Activated naive CD8-positive, alpha-beta T cell treated with anti-CD3 and anti-CD28 coated beads, Interleukin-2, amount 10 ng/mL, durations not matched to agents 7 days and 5 days (primary cell): ENCODE measurements at places on chromosomes 4 and X.
A peak's percentile ranks its signal among the peaks of the same experiment; 100 is the strongest.

- no peak overlapping the region for H3K27ac ChIP-seq
- H3K27me3 ChIP-seq = peaks cover 4% of the 10 kb centered on the region
- H3K36me3 ChIP-seq = no peaks in the 10 kb centered on the region
- peaks cover 11% of the 10 kb centered on the region for H3K4me1 ChIP-seq
- no peak overlapping the region for H3K4me3 ChIP-seq
- DNase-seq = no peak
These were observed 78.1 kb downstream of the NDST3 start for GRCh38 chr4:118112117-118113046.

GRCh38 chrX:82127228-82128123 is 925.6 kb downstream of the SH3BGRL start:
- H3K4me3 ChIP-seq = peak overlapping the region; percentile 25
- no peaks in the 10 kb centered on the region for H3K27me3 ChIP-seq
- H3K36me3 ChIP-seq = no peaks in the 10 kb centered on the region
- DNase-seq = no peak
- peak overlapping the region; percentile 12 for H3K27ac ChIP-seq

GRCh38 chr4:183903021-183903760 is 1.9 kb upstream of the STOX2 start:
- peaks cover 57% of the 10 kb centered on the region for H3K27me3 ChIP-seq
- no peak overlapping the region for H3K4me3 ChIP-seq
- H3K36me3 ChIP-seq = no peaks in the 10 kb centered on the region
- H3K27ac ChIP-seq = no peak overlapping the region

- no peak for DNase-seq
- no peaks in the 10 kb centered on the region for H3K36me3 ChIP-seq
- H3K27ac ChIP-seq = no peak overlapping the region
- H3K4me1 ChIP-seq = peaks cover 3% of the 10 kb centered on the region
- peaks cover 10% of the 10 kb centered on the region for H3K27me3 ChIP-seq
These were observed 22.2 kb downstream of the CLCN4 start for GRCh38 chrX:10178866-10179463.

- H3K27me3 ChIP-seq = no peaks in the 10 kb centered on the region
- DNase-seq = no peak
- no peak overlapping the region for H3K4me3 ChIP-seq
These were observed 12.4 kb downstream of the VAMP7 start for GRCh38 chrX:155893521-155893920.

DNA sequence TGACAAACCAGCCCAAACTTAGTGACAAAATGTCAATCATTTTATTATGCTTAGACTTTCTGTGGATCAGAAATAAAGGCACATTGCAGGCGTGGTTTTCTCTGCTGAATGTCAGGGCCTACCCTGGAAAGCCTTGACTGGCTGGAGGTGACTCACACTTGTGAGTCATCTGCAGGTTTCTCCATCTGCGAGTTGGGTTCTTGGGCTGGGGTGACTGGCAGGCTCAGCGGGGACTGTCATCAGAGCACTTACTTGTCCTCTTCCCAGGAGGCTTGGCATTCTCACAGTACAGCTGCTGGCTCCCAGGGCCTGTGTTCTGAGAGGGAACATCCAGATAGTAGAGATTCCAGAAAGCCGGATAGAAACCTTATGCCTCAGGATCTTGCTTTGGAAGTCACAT is 153.8 kb upstream of the AGA start:
- H3K27me3 ChIP-seq = no peaks in the 10 kb centered on the region
- no peaks in the 10 kb centered on the region for H3K36me3 ChIP-seq
- no peak for DNase-seq
- H3K27ac ChIP-seq = no peak overlapping the region
- no peak overlapping the region for H3K4me3 ChIP-seq
- H3K4me1 ChIP-seq = peaks cover 1% of the 10 kb centered on the region

GRCh38 chr4:109691411-109691920 is 11.8 kb downstream of the CASP6 start:
- peak overlapping the region; percentile 32 for H3K4me3 ChIP-seq
- peak overlapping the region; percentile 81 for H3K27ac ChIP-seq
- peaks cover 24% of the 10 kb centered on the region for H3K4me1 ChIP-seq
- H3K27me3 ChIP-seq = no peaks in the 10 kb centered on the region
- DNase-seq = no peak
- peaks cover 54% of the 10 kb centered on the region for H3K36me3 ChIP-seq

DNA sequence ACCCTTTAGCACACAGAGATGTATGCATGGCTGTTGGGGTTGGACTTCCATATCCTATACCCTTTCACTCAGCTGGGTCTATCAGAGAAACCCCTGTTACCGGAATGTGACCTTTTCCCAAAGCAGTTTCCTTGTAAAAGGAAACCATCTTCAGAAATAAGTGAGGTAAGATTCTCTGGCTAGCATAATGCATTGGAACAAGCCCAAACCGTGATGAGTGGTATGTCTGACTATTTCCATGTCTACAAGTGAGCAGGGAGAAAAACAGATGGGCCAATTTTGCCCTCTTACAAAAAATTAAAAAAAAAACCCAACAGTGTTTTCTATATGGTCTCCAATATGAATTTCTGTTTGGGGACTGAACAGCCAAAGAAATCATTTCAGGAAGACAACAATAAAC is 283.9 kb downstream of the SMARCA1 start:
- no peaks in the 10 kb centered on the region for H3K36me3 ChIP-seq
- no peaks in the 10 kb centered on the region for H3K4me1 ChIP-seq
- DNase-seq = no peak
- no peak overlapping the region for H3K27ac ChIP-seq
- no peak overlapping the region for H3K4me3 ChIP-seq

- no peak overlapping the region for H3K27ac ChIP-seq
- no peak overlapping the region for H3K4me3 ChIP-seq
- H3K36me3 ChIP-seq = peaks cover 26% of the 10 kb centered on the region
- no peak for DNase-seq
- H3K27me3 ChIP-seq = no peaks in the 10 kb centered on the region
- H3K4me1 ChIP-seq = peaks cover 16% of the 10 kb centered on the region
These were observed 12.1 kb downstream of the RBMX start for GRCh38 chrX:136868283-136869055.

- no peaks in the 10 kb centered on the region for H3K4me1 ChIP-seq
- no peaks in the 10 kb centered on the region for H3K36me3 ChIP-seq
- peaks cover 19% of the 10 kb centered on the region for H3K27me3 ChIP-seq
- H3K4me3 ChIP-seq = no peak overlapping the region
- no peak for DNase-seq
These were observed 25.6 kb upstream of the TBC1D19 start for GRCh38 chr4:26558166-26558895.

DNA sequence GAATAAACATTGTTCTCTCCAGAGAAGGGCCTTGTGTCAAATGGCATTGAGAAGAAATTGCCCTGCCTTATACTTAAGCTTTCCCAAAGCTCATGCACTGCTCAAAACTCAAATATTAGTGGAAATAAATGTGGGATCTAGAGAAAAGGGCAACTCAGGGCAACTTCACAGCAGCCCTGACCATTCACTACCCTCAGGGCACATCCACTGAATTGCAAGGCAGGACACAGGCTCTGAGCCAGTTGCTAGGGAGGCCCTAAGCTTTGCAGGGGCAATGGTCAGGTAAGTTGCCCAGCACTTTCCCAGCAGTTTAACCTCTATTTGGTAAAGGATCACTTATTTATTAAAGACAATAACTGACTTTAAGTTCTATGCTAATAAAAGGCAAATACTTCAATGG is 255.3 kb upstream of the TEX13A start:
- H3K27me3 ChIP-seq = no peaks in the 10 kb centered on the region
- H3K4me3 ChIP-seq = no peak overlapping the region
- no peaks in the 10 kb centered on the region for H3K4me1 ChIP-seq
- H3K36me3 ChIP-seq = no peaks in the 10 kb centered on the region
